ENCODE measurements at places on chromosomes 7 and 10.
A peak's percentile ranks its signal among the peaks of the same experiment; 100 is the strongest.

DNA sequence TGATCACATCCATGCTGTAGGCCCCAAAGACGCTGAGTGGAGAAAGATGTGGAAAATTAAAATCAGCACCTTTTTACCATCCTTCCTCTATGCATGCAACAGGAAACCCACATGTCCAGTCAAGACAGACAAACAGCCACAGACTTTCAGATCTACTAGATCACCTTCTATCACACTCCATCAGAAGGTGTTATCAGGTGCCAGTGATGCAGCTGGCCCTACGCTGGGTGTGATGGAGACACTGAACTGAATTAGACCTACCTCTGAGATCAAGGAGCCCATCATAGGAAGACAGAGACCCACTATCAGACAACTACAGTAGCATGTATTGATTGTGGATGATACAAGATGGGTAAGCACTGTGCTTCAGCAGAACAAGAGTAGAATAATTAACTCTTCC is 15.5 kb downstream of the CYP3A4 start:
- no peak for DNase-seq

- DNase-seq = no peak
Observed at GRCh38 chr7:105775580-105775979, 100.8 kb downstream of the ATXN7L1 start.

DNA sequence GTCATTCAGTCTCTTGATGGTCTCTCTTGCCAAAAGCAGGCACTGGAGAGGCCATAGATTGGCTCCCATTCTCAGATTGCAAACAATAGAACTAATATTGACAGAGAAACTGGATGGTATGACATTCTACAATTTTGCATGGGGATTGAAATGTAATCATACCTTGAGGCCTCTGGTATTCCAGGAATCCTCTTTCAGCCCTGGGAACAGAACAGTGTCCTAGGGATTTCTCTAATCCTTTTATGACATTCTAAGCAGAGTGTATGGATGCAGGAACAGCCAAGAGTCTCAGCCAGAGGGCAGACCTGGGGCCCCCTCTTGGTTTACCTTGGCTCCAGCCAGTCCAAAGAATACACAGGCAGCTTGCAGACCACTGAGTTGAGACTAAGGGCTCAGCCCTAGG is 206.4 kb downstream of the KCNMA1 start:
- DNase-seq = peak; percentile 35

DNA sequence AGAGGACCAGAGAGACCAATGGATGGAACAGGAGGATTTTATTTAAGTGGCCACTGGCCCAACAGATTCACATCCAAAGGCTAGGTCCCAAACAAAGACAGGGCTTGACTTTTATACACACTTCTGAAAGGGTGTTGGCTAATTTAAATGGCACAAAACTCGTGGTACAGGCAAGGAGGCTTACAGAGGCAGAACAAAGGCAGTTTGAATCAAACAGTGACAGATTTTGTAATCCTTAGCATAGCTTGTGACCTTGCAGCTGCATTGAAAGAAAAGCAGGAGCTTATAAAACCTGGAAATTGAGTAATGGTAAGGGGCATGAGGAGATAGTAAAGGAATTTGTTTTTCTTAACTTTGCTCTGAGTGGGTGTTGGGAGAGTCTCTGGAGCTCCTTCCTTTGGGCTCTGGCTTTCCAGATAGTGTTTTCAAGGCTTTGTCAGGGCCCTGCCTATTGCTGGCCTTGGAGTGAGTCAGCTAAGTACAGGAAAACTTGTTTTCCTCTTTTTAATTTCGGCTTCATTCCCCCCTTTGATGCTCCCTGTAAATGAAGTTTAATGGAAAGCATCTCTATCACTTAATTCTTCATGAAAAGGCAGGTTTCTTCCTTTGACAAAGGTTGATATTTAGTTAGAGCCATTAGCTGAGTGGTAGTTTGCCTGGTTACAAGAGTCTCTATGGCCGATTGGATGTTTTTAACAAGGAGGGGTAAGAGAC is 96.9 kb downstream of the TRIM24 start:
- no peak for DNase-seq

DNA sequence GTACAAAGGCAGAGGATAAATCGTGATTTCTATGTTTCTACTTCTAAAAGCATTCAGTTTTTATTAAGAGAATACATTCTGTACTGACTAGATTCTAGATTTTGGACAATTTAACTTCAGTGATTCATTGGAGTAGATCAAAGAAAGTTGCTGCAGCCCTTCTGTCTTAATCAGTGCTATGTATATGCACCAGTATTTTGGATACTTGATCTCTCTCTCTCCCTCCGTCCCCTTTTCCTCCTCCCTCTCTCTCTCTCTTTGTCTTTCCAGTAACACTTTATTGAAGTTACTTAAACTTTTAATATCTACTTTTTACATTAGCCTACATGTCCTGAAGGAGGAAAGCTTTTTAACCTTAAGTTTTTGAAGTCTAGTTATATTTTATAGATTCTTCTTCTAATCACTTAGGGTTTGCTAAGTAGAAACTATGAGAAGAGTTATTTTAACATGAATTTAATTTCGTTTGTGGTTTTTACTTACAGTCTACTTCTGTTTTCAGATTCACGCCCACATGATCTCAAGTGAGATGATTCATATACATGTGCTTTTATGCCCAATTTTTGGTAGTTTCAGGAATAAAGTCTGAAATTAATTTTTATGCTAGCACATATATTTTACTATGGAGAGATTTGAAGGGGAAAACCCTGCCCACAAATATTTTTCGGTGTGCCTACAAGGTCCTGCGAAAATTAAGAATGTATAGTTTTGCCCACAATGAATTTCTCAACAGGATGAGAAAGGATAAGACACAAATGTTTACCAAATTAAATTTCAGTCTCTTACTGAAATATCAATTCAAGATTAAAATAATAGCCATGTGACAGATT is 9.1 kb downstream of the MDFIC start:
- peak; percentile 35 for DNase-seq

Data from EH (cell line).